Nephron progenitor cell (in vitro differentiated cells): ENCODE measurements at places on chromosomes 16 and 17.

- DNase-seq: peak; percentile 30
Observed at GRCh38 chr16:86570558-86571529, 4.2 kb downstream of the FOXC2 start.

GRCh38 chr17:13378361-13378760, 223.4 kb downstream of the HS3ST3A1 start:
- no peak for DNase-seq

DNA sequence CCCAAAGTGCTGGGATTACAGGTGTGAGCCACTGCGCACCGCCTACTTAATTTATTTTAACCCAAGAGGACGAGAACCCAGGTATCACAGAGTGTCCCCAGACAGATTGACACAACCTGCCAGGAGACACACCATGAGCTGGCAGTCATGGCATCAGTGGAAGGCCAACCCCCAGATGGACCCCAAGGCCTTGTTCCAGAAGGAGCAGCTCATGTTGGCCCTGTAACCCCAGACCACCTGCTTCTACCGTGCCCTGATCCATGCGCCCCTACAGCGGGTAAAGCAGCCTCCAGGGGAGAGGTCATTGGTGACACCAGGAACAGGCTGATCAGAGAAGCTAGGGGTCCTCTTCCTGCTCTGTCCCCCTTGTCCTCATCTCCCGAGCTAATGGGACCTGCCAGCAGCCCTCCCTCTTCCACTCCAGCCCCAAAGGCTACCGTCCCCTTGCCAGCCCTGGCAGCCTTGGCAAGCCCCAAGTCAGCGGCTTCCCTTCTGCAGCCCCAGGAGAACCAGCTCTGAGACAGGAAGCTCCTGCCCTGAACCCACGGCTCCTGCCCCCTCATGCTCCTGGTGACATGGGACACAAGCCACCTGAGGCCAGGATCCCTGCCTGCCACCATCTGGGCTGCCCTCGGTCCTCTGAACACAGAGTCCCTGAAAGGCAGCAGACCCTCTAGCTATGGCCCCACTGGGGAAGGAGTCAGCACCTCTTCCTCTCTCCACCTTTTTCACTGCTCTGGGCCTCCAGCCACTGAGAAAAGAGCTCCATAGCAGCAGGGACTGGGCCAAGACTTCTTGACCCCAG, 6.3 kb downstream of the SULT1A1 start:
- no peak for DNase-seq

DNA sequence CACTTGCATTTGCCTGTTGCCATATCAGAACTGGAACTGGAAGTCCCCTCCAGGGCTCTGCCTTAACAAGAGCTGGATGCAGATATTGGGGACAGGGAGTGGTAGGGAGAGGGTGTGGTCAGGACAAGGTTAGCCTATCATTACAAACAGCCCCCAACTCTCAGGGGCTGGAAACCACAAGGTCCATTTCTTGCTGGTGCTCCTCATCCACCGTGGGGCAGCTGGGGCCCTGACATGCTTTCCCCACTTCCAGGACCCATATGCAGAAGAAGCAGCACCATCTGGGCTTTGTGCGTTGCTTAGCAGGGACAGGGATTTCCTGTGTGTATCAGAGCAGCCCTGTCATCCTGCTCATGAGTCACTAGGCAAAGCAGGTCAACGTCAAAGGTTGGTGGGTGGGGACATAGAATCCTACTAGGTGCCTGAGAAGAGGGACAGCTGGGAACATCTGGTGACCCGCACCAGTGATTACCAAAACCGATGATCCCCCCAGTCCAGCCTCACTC, 26.9 kb downstream of the RGS9 start:
- no peak for DNase-seq

DNA sequence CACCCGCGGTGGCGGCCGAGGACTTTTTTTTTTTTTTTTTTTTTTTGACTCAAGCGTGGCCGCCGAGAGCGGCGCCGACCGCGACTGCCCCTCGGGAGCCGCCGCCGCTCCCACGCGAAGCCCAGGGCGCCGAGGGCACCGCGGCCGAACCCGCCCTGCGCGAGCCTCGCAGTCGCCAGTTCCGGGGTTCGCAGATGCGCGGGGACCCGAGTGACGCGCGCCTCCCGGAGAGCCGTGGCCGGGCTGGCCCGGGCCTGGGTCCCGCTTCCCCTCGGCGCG, 1.1 kb downstream of the METRNL start:
- no peak for DNase-seq
